Activated T-cell treated with anti-CD3 and anti-CD28 coated beads for 4 hours (primary cell): ENCODE measurements at places on chromosomes 7 and 10.

GRCh38 chr7:234708-235553 is 42.6 kb downstream of the FAM20C start:
- no peak for DNase-seq

GRCh38 chr7:123367484-123368122 is 166.8 kb downstream of the IQUB start:
- no peak for DNase-seq

GRCh38 chr7:129832282-129832681 is 120.5 kb downstream of the UBE2H start:
- DNase-seq = no peak

- DNase-seq = no peak
Measured at GRCh38 chr7:2276107-2276506, 34.1 kb downstream of the NUDT1 start.

DNA sequence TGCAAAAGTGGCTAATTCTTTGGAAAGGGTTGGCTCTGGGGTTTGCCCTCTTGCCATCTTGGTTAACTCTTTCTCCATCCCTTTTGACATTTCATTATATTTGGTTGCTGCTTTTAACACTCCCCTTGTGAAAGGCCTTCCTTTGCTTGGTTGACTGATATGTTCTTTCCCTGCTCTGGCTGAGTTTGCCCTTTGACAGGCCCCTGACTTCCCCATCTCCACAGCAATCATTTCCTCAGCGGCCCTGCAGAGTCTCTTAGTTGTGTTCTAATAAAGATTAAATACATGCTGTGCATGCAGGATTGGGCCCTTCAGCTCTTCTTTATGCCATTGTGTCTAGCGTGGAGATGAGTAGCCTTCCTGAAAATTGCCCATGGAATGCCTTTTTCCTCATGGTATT is 84.5 kb upstream of the CSTF2T start:
- DNase-seq = no peak

- DNase-seq = no peak
Measured at GRCh38 chr7:150875791-150876190, 23.5 kb downstream of the AOC1 start.

DNA sequence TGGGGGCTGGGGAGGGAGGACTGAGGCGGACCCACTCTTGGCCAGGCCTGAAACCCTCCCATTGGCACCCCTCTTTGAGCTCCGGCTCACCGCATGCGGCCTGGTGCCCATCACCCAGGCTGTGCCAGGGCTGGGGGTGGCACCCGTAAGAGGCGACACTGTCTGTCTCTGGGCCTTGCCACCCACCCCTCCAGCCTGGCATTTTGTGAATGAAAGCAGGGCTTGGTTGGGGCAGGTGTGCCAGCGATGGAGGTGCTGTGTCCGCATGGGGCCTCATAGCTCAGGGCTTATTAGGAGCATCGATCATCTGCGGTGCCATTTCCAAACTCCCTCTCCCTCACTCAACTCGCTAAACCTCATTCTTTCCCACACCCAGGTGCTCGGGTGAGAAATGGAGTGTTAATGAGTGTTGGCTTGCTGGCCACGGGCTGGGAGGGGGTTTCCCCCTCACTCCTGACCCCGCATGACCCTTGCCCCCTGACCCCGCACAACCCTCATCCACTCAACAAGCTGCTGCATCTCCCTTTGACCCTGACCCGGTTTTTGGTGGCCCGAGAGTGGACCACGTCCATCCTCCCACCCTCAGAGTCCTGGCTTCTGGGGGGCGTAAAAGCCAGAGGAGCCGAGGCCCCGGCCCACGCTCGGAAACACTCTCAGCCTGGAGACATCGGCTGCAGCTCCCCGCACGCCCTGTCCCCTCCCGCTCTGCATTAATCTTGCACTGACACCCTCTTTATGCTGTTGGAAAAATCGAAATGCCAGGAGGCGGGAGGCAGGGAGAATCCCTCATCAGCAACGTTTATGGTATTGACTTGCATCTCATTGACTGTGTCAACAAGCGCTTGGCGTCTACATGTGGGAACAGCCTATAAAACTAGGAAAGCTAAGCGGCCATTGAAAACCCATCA is 161.2 kb downstream of the DNAJB6 start:
- no peak for DNase-seq

- no peak for DNase-seq
Measured at GRCh38 chr7:157371296-157371695, 34.5 kb downstream of the DNAJB6 start.

DNA sequence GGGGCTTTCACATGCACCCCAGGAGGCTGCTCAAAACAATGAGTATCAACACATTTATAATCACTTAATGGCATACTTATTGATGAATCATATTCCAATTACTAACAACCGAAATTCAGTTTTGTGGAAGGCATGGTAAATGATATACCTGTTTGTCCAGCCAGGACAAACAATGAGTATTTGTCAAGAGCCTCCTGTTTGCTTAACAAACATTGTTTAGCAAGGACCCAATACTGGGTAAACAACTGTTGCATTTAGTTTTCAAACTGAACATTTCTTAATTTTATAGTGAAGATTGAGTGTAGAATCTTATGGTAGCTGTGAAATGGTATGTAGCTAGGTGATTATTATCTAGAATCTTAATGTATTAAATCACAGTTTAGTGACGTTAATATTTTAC is 473.7 kb downstream of the ATRNL1 start:
- no peak for DNase-seq

GRCh38 chr7:138382862-138383565 is 77.0 kb upstream of the TRIM24 start:
- DNase-seq = no peak

- DNase-seq = no peak
Measured at GRCh38 chr10:9260690-9261089, 1206.2 kb downstream of the GATA3 start.

DNA sequence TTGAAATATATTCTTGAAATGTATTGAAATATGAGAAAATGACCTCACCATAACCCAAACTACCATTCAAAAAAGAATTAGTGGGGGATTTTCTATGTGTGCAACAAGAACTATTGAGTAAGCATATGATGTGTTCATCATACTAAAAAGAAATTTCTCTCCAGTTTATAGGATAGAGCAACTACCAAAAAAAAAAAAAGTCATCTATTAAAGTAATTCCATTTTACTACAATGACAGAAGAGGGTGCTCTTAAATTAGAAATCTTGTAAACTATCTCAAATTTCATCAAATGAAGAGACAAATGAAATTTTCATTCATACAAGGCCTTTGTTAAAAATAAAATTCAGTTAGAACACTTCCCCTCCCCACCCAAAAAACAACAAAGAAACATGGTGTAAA is 195.4 kb upstream of the PLXDC2 start:
- no peak for DNase-seq

DNA sequence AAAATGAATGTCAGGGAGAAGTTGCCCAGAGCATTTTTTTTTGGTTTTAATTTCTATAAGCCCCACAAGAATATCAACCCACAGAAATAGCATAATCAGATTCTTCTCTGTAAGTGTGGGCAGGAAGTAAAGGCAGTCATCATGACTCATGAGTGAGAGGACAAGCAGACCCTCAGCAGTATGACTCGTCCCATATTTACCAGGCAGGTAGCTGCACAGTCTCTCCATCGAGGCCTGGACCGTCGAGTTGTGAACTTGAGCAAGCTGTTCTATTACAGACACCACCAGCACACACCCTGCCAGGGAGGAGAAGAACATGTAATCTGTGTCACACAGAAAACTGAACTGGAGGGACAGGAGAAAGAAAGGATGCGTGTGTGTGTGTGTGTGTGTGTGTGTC is 37.8 kb downstream of the AOAH start:
- peak; percentile 16 for DNase-seq

DNA sequence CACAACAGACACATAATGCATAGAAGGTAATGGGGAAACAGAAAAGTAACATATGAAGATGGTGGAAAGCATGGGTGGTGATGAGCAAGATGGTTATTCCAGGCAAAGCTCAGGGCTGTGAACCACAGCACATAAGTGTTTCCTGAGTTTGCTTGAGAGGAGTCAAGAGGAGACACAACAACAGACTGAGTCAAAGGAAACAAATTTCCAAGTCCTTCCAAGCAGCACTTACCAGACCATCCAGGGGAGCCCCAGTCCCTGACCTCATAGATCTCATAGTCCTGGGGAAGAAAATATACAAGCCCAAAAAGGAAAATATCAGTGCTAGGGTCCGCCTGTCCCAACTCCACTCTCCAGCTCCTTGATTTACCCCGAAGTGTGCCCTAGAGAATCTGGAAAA is 216.6 kb upstream of the FZD1 start:
- DNase-seq = no peak

GRCh38 chr10:48821692-48822091 is 117.9 kb downstream of the LRRC18 start:
- DNase-seq = no peak

DNA sequence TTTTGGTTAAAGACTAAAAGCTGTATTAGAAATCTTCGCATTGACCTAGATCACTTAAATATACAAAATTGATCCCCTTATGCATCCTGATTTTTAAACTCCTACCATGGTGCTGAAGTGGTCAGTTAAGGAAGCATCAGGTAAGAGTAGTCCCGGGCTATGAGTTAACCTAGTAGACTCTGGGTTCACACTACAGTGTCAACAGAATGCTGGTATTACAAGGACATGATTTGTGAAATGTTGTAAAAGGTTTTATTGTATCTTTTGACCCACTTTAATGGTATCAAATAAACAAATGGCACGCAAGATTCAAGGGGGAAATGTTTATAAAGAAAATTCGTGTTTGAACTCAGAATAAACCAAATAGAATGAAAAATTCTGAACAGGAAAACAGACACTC is 36.8 kb downstream of the RTKN2 start:
- DNase-seq = no peak

DNA sequence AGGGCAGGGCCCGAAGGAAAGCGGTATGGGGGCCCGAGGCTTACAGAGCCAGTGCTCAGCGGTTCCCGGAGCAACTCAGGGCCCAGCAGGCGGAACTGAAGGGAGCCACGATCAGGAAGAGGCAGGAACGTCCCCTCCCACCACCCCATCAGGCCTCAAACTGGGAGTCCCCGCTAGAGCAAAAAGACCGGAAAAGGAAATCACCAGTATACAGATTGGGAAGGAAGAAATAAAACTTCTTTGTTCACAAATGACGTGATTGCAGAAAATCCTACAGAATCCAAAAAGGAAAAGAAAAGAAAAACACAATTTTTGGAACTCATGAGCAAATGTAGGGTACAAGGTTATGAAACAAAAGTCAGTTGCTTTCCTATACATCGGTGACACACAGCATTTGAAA is 21.6 kb upstream of the ZFAND2A start:
- no peak for DNase-seq
